ENCODE measurements at places on chromosomes 12 and 14.

DNA sequence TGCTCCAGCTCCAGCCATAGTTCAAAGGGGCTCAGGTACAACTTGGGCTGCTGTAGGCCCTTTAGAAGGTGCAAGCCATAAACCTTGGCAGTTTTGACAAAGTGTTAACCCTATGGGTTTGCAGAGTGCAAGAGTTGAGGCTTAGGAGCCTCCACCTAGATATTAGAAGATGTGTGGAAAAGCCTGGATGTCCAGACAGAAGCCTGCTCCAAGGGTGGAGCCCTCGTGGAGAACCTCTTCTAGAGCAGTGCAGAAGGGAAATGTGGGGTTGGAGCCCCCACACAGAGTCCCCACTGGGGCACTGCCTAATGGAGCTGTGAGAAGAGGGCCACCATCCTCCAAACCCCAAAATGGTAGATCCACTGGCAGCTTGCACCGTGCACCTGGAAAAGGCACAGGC, 45.1 kb downstream of the RPS29 start:
- no peak for DNase-seq

- DNase-seq: no peak
These were observed 523 bp downstream of the WSB2 start for GRCh38 chr12:118060301-118061010.

- DNase-seq: no peak
These were observed 943.0 kb downstream of the GALC start for GRCh38 chr14:87049950-87050349.

GRCh38 chr12:101068402-101068801, 141.6 kb downstream of the SLC5A8 start:
- DNase-seq: no peak

DNA sequence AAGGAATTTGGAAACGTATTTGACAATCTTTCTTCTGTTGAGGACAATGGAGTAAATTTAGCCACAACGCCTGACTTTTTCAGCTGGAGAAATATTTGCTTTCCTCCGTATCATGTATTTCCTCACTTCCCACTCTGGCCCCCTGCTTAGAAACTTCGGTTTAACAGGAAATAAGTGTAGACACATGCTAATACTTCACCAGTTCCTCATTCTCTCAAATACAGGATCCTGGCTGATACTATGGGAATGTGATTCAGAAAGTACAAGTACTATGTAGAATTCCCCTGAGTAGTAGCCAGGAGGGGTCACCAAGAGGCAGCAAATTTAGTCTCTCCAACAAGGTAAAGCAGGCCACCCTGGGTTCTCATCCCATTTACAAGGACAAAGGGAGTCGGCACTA, 58.0 kb downstream of the FAR2 start:
- DNase-seq: no peak

DNA sequence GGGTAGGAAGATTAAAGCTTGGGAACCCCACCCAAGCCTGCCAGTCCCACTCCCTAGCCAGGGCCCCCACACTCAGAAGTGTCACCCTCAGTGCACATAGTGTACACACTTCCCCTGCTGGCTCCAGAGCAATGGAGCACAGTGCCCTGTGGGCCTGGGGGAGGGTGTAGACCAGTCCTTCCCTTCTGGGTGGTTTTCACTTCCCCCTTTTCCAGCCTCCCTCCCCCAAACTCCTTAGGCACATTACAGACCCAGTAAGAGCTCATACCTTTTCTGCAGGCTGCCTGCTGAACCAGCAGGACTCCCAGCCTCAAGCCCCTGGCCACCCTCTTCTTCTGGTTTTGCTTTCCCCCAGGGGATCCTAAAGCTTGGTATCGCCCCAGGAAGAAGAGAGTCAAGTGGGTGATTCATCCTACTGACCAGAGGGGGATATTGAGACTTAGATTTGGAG, at the start of gene ZNF385A:
TSS of gene ZNF385A (minus strand) at position 143 of the 451 bp plus-strand sequence. CDS start 219 bp downstream, outside the sequence.
- no peak for DNase-seq
